ENCODE measurements at places on chromosomes 3 and 15.

DNA sequence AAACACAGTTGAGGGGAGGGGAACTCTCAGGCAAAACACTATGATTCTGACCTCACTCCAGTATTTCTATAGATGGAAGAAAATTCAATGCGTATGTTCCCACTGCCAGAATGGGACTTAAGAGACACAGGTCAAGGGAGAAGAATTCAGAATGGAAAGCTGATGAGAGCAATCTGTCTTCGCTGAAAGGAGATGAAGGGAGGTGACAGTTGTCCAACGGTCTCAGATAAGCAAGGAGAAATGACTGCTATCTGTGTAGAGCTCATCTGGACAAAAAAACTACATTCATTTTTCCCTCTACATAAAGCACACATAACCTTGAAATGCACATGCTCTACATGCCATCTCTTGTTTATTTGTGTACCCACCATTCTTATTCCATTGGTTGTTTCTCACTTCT lies 405.1 kb downstream of the LSAMP start:
- DNase-seq: no peak

DNA sequence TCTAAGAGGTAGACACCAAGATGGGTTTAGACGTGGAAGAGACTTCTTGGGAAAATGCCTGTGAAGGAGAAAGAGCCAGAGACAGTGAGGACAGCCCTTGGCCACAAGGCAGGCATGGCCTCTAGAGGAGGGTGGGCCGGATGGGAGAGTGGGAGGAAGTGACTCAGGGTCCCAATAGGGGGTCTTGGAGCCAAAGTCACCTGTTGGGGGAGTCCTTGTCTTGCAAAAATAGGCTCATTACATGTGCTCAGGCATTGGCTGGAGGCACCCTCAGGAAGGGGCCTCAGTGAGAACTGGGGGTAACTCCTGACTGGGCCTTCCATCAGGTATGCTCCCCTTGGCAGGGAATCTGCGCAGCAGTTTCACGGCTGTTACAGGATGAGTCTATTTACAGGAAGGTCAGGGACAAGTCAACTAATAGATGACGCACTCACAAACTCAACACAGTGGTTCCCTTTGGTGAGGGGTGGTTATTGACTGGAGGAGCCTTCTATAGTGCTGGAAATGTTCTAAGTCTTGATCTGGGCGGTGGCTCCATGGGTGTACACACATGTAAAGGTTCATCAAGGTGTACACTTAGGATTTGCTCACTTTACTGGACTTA lies 259.6 kb downstream of the XXYLT1 start:
- DNase-seq: no peak

DNA sequence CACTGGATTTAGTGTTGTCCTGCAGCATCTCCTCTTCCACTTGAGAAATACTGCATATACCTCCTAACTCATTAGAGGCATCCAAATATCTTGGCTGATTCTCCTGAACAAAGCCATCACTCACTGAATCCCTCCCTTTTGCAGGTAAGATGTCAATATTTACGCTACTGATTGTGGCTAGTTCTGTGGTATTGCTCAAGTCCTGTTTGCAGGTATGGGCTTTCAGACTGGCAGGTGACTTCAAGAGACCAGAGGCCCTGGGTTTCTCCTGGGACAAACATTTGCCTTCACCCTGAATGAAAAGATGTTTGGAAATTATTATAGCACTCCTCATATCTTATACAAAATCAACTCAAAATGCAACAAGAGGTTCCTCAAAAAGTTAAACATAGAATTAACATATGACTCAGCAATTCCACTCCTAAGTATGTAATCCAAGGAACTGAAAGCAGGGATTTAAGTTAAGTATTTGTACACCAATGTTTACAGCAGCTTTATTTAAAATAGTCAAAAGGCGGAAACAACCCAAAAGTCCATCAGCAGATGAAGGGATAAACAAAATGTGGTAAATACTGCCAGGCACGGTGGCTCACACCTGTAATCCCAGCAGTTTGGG lies 18.6 kb downstream of the NEK4 start:
- no peak for DNase-seq

DNA sequence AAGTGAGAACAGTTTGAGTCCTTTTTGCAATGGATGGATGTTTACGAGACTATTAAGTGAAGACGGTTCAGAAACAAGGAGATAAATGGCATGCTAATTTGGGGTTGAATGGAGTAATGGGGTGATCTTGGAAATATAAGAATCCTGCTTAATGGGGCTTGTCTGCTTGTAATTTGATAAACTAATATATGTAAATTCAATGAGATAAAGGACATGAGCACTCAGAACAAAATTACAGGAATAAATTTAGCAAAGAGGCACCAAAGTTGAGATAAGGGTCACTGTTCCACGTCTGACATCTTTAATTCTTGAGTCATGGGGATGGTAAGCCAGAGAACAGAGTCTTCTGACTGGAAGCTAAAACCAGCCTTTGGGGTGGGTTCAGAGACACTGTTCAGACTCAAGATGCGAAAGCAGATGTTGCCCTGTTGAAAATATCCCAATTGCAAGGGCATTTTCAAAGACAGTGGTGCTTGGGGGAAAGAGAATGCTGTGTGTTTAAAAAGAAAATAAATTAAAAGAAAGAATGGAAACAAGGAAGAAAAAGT lies 67.8 kb upstream of the CHRNB4 start:
- DNase-seq: no peak

DNA sequence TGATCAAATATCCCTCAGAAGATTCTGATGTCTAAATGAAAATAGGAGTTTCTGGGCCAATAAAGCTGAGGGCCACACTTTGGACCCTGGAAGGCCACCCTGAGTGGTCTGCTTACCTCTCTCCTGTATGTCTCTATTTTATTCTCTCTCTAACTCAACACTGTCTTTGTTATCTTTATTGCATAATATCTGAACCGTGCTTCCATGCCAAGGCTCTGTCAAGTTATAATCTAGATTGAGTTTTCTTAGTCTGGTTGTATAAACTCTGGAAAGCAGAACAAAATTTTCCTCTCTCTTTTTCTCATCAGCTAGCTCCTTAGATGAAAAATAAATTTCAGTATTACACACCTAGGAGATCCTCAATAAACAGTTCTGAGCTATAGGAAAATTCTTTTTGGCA lies 36.2 kb upstream of the ACTL6A start:
- DNase-seq: no peak

DNA sequence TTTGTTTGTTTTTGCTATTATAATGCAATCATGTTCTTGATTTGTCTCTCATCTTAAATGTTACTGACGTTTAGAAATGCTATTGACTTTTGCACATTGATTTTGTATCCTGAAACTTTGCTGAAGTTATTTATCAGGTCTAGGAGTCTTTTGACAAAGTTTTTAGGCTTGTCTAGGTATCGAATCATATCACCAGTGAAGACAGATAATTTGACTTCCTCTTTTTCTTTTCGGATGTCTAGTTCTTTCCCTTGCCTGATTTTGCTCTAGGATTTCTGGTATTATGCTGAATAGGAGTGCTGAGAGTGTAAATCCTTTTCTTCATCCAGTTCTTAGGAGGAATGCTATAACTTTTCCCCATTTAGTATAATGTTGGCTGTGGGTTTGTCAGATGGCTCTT lies 719.7 kb upstream of the BCHE start:
- DNase-seq: no peak

- no peak for DNase-seq
Observed at GRCh38 chr3:52873433-52874159, 23.8 kb downstream of the STIMATE start.

- DNase-seq: no peak
Observed at GRCh38 chr3:69326855-69327300, 59.0 kb downstream of the FRMD4B start.

GRCh38 chr3:191244242-191244867 lies 45.3 kb downstream of the OSTN start:
- no peak for DNase-seq

DNA sequence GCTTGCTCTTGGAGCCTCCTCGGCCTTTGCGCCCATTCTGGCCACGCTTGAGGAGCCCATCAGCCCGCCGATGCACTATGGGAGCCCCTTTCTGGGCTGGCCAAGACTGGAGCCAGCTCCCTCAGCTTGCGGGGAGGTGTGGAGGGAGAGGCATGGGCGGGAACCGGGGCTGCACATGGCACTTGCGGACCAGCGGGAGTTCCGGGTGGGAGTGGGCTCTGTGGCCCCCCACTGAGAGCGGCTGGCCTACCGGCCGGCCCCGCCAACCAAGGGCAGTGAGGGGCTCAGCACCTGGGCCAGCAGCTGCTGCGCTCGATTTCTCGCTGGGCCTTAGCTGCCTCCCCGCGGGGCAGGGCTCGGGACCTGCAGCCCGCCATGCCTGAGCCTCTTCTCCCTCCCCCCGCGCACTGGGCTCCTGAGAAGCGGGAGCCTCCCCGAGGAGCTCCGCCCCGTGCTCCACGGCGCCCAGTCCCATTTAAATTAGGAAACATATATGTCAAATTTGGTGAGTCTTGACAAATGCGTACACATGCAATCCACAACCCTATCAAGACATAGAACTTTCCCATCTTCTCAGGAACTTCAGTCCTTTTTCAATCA lies 97.6 kb upstream of the CNTN3 start:
- no peak for DNase-seq

DNA sequence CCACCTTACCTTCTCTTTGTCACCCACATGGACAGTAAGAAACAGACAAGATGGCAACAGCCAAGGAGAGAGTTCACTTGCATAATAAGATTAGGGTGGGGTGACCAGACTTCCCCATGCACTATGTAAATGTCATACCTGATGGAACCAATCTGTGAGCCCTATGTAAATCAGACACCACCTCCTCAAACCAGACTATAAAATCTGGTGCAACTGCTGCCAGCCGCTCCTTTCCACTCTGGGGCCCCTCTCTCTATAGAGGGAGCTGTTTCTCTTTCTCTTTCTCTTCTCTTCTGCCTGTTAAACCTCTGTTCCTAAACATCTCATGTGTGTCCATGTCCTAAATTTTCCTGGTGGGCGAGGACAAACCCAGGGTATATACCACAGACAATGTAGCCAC lies 405.5 kb upstream of the CNTN4 start:
- no peak for DNase-seq

- DNase-seq: no peak
Observed at GRCh38 chr3:111241960-111242359, 170.3 kb downstream of the NECTIN3 start.

DNA sequence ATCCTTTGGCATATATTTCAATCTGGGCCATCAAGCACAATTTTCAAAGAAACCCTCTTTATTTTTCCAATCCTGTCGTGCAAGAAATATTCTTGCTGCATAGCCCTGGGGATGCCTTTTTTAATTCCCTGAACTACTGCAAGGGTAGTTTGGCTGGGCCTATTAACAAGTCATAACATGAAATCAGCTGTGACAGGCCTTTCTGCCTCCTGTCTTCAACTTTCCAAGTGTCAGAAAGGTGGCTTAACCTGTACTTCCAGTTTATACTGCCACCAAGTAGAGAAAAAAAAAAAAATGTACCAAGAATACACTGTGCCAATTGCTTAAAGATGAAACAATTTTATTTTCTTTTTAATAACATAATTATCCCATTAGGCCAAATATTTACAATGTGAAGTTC lies 32.4 kb upstream of the SPPL2A start:
- no peak for DNase-seq

- DNase-seq: no peak
Observed at GRCh38 chr3:53500165-53500777, 5.9 kb downstream of the CACNA1D start.

GRCh38 chr15:80703965-80704364 lies 8.9 kb downstream of the ABHD17C start:
- DNase-seq: no peak

DNA sequence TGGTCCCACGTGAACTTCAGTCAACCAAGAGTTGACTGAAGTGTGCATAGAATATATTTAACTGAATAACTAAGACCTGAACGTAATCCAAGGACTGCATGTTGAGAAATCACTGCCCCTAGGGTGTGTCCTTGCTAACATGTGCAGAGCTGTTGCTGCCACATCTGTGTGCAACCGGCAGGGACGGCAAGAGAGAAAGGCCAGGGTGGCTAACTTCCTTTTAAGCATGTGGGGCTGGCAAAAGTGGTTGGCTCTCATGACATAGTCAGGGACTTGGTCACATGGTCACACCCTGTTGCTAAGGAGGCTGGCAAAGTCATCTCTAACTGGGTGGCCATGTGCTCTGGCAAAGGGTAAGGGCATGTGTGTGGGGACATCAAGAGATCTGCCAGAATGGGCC lies 52.4 kb downstream of the GASK1A start:
- no peak for DNase-seq

Measured in esophagus squamous epithelium (tissue), 5 donors.